Activated naive CD8-positive, alpha-beta T cell treated with anti-CD3 and anti-CD28 coated beads for 36 hours (primary cell): ENCODE measurements at places on chromosomes 7 and 10. TPM values are rescaled to one million over a fixed set of nuclear protein-coding genes. Genes with fewer than 3 reads are reported as not detected.

- H3K27ac ChIP-seq: no peak overlapping the region
- no peaks in the 10 kb centered on the region for H3K36me3 ChIP-seq
- no peak overlapping the region for H3K4me3 ChIP-seq
Observed at GRCh38 chr10:74738052-74738451, 88.3 kb upstream of the KAT6B start.

DNA sequence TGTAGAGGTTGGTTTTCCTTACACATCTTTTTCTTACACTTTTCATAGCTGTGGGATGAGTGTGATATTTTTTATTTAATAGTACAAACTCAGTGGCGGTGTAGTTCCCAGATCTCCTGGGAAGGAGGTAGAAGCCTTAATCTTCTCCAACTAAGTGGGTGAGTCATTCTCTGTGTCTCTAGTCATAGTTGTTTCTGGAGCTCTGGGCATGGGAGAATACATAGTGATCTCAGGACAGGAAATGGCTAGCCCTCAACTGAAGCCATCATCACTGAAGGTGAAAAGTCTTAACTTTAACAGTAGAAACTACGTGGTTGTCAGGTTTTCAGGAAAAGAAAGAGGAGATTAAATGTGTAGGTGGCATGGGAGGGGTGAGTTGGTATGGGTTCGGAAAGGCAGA, 319.4 kb upstream of the FZD8 start:
- H3K4me3 ChIP-seq: no peak overlapping the region
- no peak overlapping the region for H3K27ac ChIP-seq
- no peaks in the 10 kb centered on the region for H3K36me3 ChIP-seq
- no peak for DNase-seq
- H3K4me1 ChIP-seq: no peaks in the 10 kb centered on the region

- DNase-seq: no peak
- no peak overlapping the region for H3K27ac ChIP-seq
- no peaks in the 10 kb centered on the region for H3K36me3 ChIP-seq
- H3K4me1 ChIP-seq: no peaks in the 10 kb centered on the region
- H3K27me3 ChIP-seq: no peaks in the 10 kb centered on the region
Observed at GRCh38 chr10:36612436-36612835, 513.0 kb upstream of the ANKRD30A start.

Gene OGDHL
- total RNA-seq: 0.46 TPM

Gene ZWINT
- 130 TPM for total RNA-seq

Gene VIPR2
- not detected for total RNA-seq

Gene CCDC172
- not detected for total RNA-seq
